ENCODE measurements at places on chromosomes 11 and 22. TPM values are rescaled to one million over a fixed set of nuclear protein-coding genes. Genes with fewer than 3 reads are reported as not detected.

The MOV10L1 gene
- total RNA-seq, result not detected

The CACNA1I gene
- 0.02 TPM for total RNA-seq

The OR10G4 gene
- total RNA-seq, result not detected

The FOSL1 gene
- total RNA-seq, result 236 TPM

The ZW10 gene
- 12.0 TPM for total RNA-seq

The RELT gene
- total RNA-seq, result 10.2 TPM

The ZP1 gene
- total RNA-seq, result 0.09 TPM

The DPAGT1 gene
- 34.2 TPM for total RNA-seq

The SLC17A6 gene
- total RNA-seq, result not detected

The SLC6A5 gene
- total RNA-seq, result not detected

The TENM4 gene
- total RNA-seq, result 0.02 TPM

The PARVA gene
- total RNA-seq, result 28.6 TPM

The NCAM1 gene
- total RNA-seq, result not detected

The OR52N1 gene
- total RNA-seq, result not detected

The CABP7 gene
- 0.09 TPM for total RNA-seq

The SLC5A4 gene
- not detected for total RNA-seq

The MS4A1 gene
- total RNA-seq, result not detected

The C11orf97 gene
- not detected for total RNA-seq

The BCO2 gene
- total RNA-seq, result 1.2 TPM

The OR5P2 gene
- total RNA-seq, result not detected

The CARD16 gene
- total RNA-seq, result 0.23 TPM

The MYO18B gene
- 0.04 TPM for total RNA-seq

The OR2AG2 gene
- not detected for total RNA-seq

The KDM4E gene
- not detected for total RNA-seq

The PKDREJ gene
- not detected for total RNA-seq

The SCO2 gene
- 9.9 TPM for total RNA-seq

The IL18 gene
- total RNA-seq, result 101 TPM

The LRRC56 gene
- total RNA-seq, result 0.63 TPM

The IL18BP gene
- 4.9 TPM for total RNA-seq

The PCNX3 gene
- total RNA-seq, result 41.3 TPM

The RASD2 gene
- total RNA-seq, result 1.2 TPM

The ZNF214 gene
- 0.76 TPM for total RNA-seq

The PARVG gene
- not detected for total RNA-seq

The OSBPL5 gene
- total RNA-seq, result 7.5 TPM

The ANO5 gene
- total RNA-seq, result 1.4 TPM

The F2 gene
- 3.2 TPM for total RNA-seq

The MS4A14 gene
- total RNA-seq, result not detected

The BIRC3 gene
- 29.8 TPM for total RNA-seq

The ZNF202 gene
- total RNA-seq, result 9.0 TPM

The RASGRP2 gene
- 1.1 TPM for total RNA-seq

The IGLL5 gene
- not detected for total RNA-seq

The MYOD1 gene
- total RNA-seq, result not detected

The APOBEC3H gene
- 0.33 TPM for total RNA-seq

The OR2D2 gene
- not detected for total RNA-seq

The CNGA4 gene
- 0.03 TPM for total RNA-seq

The HTR3B gene
- not detected for total RNA-seq

The CHRNA10 gene
- total RNA-seq, result 0.78 TPM

The KRTAP5-1 gene
- not detected for total RNA-seq

The LIMK2 gene
- 8.6 TPM for total RNA-seq

The FADS2 gene
- total RNA-seq, result 284 TPM

The FXYD2 gene
- 19.3 TPM for total RNA-seq

The DNAJB7 gene
- total RNA-seq, result not detected

The TRIM49 gene
- total RNA-seq, result not detected

The PGA5 gene
- not detected for total RNA-seq

The SCGB1D2 gene
- not detected for total RNA-seq

The GPR83 gene
- 0.08 TPM for total RNA-seq

The GDPD4 gene
- not detected for total RNA-seq

The AGBL2 gene
- total RNA-seq, result 1.7 TPM

The OR10D3 gene
- total RNA-seq, result not detected
